Stimulated activated CD8-positive, alpha-beta memory T cell treated with anti-CD3 and anti-CD28 coated beads, Interleukin-7, amount 100 ng/mL, for 1 hour (primary cell): ENCODE measurements at places on chromosomes 7 and 10.

GRCh38 chr10:71752391-71753090 lies 20.8 kb downstream of the VSIR start:
- no peak for DNase-seq

DNA sequence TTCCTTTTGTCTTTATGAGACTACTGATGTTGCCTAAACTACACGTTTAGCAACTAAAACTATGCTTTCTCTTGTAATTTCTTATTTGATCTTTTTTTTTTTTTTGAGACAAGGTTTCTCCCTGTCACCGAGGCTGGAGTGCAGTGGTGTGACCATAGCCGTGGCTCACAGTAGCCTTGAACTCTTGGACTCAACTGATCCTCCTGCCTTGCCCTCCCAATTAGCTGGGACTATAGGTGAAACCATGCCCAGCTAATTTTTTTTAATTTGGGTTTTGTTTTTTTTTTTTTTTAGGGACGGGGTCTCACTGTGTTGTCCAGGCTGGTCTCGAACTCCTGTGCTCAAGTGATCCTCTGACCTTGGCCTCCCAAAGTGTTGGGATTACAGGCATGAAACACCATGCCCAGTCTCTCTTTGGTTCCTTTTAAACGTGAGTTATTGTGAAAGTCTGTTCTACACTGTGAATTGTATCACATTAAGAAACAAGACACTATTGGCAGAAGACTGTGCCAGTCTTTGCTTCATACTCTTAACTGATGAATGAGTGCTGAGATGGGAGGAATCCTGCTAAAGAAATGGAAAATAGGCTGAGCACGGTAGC lies 6.4 kb downstream of the TMEM248 start:
- no peak for DNase-seq

DNA sequence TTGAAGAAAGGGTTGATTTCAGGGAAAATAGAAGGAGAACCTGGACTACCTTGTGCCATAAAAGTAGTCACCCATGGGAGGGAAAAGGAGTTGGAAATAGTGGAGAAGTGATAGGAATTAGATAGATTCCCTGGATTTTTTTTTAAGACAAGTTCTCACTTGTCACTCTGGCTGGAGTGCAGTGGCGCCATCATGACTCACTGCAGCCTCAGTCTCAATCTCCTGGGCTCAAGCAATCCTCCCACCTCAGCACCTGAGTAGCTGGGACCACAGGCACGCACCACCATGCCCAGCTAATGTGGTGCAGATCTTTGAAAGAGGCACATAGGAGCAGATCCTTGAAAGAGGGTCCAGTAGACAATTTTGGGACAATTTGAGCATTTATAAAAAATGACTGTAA lies 9.5 kb upstream of the BLNK start:
- DNase-seq, result no peak

- DNase-seq, result no peak
Measured at GRCh38 chr10:28906934-28907333, 229.6 kb downstream of the BAMBI start.
